ENCODE measurements at places on chromosomes 13 and 19. TPM values are rescaled to one million over a fixed set of nuclear protein-coding genes. Genes with fewer than 3 reads are reported as not detected.

ATP1A3 gene
- 35.8 TPM for total RNA-seq

CD70 gene
- 0.84 TPM for total RNA-seq

- H3K36me3 ChIP-seq: no peaks in the 10 kb centered on the region
- no peaks in the 10 kb centered on the region for H3K27me3 ChIP-seq
These were observed 81.8 kb upstream of the RUBCNL start for GRCh38 chr13:46468570-46469463.

DNA sequence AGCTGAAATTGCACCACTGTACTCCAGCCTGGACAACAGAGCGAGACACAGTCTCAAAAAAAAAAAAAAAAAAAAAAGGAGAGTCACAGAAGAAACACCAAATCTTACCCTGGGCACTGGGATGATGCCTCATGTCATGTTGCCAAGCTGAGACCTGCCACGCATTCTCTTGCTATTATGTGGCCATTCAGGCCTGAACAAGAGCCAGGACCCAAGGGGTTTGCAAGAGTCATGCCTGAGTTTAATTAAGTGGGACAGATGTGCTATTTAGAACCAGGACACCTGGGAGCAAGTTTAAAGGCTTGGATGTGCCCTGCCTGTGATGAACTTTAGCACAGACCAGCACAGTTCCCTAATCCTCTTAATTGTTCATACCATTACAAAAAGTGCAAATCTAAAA lies 9.8 kb downstream of the PNMA8A start:
- no peak overlapping the region for H3K27ac ChIP-seq
- no peaks in the 10 kb centered on the region for H3K4me1 ChIP-seq
- no peak overlapping the region for H3K4me3 ChIP-seq
- no peaks in the 10 kb centered on the region for H3K36me3 ChIP-seq
- no peaks in the 10 kb centered on the region for H3K27me3 ChIP-seq

Measured in H1 (cell line).